ENCODE measurements at places on chromosomes 5 and 9. TPM values are rescaled to one million over a fixed set of nuclear protein-coding genes. Genes with fewer than 3 reads are reported as not detected.

The IFNA2 gene
- total RNA-seq: not detected

- DNase-seq: no peak
Observed at GRCh38 chr5:66777868-66778267, 181.7 kb downstream of the MAST4 start.

DNA sequence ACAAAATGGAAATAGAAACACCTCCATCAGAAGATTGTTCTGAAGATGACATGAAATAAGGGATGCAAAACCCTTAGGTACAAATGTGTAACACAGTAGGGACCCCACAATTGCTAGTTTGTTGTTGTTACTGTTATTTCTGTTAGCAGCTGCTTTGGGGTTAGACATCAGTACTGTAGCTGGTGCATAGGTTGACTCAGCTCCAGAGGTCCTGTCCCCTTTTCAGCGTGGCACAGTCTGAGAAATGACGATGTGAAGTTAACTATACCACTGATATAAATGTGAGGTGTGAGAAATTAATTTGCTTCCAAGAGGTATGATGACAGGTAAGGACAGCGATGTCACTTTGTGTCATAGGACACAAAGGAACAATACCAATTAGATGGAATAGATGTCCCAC lies 384.6 kb upstream of the KLF4 start:
- no peak for DNase-seq

GRCh38 chr5:76494201-76494600 lies 91.1 kb downstream of the IQGAP2 start:
- DNase-seq: no peak

DNA sequence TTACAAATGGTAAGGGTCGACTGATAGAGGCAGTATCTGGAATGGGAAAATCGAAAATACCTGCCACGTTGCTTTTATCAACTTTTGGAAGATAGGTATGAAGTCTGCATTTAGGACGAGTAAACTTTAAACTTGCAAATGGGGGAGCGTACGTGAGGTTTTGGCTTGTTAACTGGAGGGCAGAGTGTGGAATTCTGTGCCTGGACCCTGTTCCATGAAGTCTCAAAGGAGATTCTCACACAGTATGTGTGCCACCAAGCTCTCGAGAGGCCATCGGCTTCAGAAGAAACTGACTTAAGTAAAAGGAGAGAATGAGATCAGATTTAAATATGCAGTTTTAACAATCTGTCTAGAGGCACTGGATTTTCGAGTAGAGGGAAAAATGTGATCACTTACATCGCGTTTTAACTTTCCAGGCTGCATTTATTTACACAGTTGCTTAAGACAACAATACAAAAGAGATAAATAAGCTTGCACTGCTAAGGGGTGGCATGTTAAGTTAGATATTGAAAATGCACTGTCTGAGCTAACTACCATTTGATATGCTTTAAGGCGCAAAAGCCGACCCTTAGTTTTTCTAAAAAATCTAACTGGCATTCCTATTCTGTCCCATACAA lies 401.6 kb downstream of the EBF1 start:
- DNase-seq: no peak

GRCh38 chr9:71769175-71770161 lies 1.2 kb upstream of the CEMIP2 start:
- DNase-seq: no peak

GRCh38 chr9:134937566-134938345 lies 20.0 kb upstream of the FCN1 start:
- no peak for DNase-seq

DNA sequence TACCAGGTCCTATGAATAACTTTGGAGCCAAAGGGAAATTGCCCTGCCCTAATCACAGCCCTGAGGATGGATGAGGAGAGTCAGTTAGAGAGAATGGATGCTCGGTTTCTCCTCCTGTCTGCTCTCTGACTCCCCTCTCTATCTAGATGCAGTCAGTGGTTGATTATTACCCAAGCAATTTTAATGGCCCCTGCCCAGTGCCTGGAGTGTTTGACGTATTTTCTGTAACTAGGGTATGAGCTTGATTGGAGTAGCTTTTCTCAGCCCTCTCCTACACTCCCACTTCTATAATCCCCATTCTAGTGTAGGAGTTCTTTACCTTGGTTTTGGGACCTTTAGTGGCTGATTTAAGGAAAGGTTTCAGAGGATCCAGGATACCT lies 60.4 kb downstream of the DOCK2 start:
- no peak for DNase-seq

All from pulmonary artery endothelial cell (primary cell).